RCC 7860 (cell line): ENCODE measurements at places on chromosomes 7 and 10.
A peak's percentile ranks its signal among the peaks of the same experiment; 100 is the strongest.

DNA sequence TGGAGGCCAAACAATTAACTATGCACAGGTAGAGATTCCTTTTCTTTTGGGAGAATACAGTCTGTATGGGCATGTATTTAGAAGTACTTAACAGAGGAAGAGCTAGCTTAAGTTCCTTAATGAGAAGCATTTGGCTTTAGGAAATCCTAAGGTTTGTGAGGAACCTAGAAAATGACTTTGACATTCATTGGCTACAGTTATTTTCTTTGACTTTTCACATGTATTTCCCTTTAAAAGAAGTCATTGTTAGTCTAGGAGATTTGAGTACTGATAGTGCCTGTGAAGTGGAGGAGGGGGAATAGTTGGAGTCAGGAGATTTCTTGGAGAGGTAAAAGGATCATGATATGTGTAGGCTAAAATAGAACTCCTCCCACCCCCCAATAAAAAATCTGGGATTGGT lies 3.6 kb downstream of the HELLS start:
- no peak for DNase-seq

DNA sequence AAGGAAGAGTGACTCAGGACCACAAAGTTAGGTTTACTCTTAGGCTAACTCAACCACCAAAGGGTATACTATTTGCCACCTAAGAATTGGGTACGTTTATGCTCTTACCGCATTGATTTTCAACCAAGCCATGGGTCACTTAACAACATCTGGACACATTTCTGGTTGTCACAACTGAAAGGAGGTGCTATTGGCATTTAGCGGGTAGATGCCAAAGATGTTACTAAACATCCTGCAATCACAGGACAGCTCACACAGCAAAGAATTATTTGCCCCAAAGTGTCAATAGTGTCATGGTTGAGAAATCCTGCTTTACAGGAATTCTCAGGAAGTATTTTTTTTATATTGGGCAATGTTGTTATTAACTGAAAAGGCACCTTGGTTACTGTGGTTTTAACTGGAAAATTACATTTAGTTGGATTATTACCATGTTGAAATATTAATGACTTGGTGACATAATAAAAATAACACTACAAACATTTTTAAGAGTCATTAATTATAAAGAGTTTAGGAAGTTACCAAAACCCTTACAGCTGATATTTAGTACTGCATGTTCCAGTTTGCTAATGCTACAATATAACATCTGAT lies 185.0 kb upstream of the TMEM196 start:
- DNase-seq: peak; percentile 100

DNA sequence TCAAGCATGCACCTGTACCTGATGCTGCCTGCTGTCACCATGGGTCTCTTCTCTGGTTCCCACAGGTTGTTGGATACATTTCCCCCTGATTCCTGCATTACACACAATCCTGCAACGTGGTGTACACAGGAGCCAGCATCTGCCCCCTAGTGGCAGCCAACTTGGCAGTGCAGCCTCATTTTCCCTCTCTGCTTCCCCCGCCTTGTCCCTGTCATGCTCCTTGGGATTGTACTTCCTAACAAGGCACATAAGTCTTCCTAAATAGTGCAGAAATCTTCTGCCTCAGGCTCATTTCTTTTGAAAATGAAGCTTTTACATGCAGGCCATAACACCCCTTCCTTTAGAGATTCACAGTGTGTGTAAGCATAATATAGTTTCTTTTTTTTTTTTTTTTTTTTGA lies 387.5 kb downstream of the CCSER2 start:
- DNase-seq: peak; percentile 38

DNA sequence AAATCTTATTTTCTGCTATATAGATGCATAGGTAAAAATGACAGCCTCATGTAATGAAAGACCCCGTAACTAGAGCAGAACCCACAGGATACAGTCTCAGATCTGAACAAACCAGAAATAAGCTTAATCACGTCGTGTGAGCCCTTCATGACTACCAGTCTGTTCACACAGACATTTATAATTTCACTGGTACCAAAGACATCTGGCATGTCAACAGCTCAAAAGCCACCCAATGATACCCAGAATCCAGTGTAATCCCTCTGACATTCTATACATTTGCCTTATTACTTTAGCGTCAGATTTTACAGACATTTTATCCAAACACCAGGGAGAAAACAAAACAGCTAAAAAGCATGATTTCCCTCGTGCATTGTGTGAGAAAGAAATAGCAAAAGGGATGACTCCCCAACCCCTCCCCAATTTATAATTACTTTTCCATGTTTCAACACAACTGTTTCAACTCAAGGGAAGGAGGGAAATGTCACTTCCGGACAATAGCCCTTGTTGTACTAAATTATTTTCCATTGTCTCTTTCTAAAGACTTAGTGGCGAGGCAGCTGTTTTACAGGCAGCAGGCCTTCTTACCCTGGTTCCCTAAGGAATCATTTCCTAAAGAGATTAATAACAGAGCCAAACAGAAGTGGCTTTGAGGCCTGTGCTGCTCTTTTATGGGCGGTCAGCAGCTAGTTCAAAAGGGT lies 33.2 kb downstream of the DOCK4 start:
- DNase-seq: no peak

DNA sequence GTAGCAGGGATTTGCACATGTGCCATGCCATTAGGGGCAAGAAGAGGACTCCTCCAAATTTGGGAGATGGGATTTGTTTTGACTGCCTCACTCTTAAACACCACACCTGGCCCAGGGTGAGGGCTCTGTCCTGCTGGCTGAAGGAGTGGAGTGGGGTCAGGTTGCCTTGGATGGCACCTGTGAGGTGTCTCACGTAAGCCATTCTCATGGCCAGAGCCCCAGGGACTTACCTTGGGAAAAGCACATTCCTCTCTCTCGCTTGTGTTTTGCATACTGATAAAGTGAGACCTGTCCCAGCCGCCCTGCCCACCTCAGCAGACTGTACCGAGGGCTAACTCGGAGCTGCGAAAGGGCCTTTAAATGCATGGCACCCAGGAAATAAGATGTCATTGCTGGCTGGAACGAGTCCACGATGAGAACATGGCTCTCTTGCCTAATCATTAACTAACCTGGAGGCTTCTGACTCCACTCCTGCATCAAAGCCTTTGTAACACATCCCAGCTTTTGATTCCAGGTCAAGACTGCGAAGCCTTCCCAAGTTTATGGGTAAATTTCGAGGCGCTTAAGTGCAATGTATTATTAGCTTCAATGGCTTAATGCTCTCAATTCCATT lies 184.0 kb upstream of the RNF32 start:
- DNase-seq: no peak

DNA sequence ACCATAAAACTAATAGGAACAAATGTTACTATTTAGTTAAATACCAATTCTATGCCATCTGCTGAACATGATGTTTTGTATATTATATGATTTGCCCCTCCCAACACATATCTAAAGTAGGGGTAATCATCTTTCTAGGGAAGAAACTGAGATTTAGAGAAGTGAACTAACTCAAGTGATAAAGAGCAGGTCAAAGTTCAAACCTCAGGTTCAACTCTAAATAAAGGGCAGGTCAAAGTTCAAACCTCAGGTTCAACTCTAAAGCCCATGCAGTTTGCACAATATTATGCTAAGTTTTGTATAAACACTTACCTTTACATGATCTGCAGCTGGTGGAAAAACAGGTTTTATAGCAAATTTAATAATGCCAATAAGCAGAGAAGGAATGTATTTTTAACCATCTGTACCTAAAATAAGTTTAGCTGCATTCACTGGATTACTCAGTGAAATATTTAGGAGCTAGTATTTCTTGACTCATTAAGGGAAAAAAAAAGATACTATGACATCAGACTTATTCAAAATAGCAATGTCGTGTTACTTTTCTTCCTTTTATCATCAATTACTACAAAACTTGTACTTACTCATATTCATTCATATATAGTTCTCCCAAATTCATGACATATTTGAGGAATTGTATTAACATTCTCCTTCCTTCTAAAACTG lies 1194.3 kb upstream of the CELF2 start:
- no peak for DNase-seq

DNA sequence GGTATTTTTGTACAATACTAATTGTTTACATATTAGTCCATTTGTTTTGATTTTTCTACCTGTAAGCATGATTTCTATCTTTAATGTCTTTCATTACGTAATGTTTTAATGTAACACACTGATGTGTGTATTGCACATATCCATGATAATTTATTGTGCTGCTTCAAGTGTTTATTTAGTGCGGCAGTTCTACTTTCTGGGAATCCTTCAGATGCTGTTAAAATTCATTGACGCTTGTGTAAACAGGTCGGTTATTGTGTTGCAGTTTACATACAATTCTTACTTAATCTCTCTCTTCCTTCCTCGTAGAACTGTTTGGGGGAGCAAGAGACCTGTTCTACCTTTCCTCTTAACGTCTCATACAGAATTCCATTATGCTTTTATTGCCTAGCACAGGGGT lies 6.9 kb downstream of the TMEM60 start:
- no peak for DNase-seq

- no peak for DNase-seq
Observed at GRCh38 chr7:134535272-134535918, 8.0 kb downstream of the AKR1B10 start.

DNA sequence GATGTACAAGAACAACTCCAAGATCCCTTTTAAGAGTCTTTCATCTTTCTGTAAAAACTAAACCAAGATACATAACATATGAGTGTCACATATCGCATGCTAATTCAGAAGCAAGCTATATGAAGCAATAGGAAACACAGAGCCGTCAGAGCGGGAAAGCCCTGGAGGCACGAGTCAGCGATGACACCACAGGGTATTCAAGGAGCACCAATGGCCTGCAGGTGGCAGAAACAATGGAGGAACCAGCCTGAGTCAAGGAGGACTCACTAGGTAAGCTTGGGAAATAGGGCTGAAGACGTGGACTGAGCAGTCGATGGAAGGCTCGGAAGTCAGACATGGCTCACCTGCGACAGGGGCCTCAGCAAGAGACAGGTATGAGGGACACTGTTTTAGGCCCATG lies 214.4 kb downstream of the FAM107B start:
- DNase-seq: peak; percentile 80

DNA sequence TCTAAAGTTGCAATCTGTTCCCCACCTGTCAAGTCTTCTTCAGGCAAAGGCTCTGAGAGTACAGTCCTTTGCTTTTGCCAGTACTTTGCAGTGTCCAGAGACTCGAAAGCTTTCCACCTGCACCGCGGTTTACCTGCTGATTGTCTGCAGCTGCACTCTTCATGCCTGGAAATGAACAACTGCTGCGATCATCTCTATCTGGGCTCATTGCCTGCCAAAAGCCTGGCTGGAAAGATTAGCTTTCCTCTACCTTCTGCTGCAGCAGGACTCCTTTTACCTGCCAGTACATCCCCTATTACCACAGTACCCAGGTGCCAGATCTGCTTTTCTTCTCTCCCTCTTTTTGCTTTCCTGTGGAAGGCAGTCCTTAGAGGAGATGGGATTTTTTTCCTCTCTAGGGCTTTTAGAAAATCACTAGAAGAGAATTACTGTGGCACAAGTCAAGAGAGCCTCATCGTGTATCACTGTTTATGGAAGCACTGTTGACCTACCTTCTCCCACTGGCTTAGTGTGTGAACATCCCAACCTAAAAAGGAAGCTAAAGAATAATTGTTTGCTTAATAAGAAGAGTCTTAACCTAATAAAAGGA lies 2.2 kb downstream of the STRIP2 start:
- DNase-seq: no peak

GRCh38 chr10:124030061-124030460 lies 63.3 kb downstream of the CHST15 start:
- DNase-seq: no peak

- DNase-seq: no peak
Observed at GRCh38 chr7:774161-775109, 47.4 kb upstream of the PRKAR1B start.

DNA sequence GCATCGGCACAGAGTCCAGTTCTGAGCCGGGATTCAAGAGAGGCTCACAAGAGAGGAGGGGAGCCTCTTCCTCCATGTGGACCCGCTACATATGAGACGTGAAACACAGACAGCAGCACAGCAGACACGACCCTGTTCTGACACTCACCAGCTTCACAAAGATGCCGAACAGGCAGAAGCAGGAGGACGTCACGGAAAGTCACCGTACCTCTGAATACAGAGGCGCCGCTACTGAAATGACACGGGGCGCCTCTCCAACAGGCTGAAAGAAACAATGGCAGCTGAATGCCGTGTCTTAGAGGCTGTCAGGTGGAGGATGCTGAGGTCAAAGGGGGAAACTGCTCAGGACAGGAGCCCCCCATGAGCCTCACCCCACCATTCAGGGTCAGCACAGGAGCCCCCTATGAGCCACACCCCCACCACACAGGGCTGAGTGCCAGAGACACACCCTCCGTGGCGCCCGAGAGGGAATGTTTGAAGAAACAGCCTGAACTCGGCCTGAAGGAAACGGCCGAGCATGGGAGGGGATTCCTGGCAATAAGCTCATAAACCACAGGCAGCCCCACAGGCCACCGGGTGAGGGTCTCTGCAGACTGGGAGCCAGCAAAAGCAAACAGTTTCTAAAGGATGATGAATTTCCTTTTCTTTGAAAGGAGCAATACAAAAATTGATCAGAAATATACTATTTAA lies 510.3 kb downstream of the PTPRN2 start:
- DNase-seq: no peak

- DNase-seq: peak; percentile 18
Observed at GRCh38 chr10:9342885-9343570, 1288.5 kb downstream of the GATA3 start.

DNA sequence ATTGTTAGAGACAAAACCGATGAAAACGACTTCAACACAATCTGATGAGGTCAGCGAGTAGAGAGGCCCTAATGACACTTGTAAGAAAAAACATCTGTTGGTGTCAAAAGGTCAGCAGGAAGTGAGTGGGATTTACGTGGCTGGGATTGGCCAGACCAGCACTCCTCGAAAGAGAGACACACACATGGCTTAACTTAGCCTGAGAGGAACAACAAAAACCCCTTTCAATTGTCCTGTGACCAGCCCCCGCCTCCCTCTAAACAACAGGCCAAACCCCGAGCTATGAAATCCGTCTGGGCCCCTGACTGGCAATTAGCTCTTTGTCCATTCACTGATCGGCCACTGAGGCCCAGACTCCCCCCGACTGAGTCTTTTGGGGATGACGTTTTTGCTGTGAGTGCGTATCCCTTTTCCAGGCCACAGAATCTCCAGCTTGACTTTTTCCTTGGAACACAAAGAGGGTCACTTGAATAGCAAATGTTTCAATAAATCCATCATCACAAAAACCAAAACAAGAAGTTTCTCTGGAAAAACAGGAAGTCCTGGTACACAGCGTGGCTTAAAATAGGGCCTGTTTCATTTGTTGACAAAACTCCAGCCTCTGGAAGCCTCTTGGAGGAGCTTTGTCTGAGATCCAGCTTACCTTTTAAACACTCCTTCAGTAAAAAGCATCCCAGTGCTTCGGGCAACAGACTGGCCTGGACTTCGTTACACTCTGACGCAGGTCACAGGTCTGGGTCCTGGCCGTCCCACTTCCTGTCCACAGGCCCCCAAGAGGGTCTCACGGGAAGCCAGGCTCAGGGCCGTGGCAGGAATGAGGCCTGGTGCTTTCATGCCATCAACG lies 103.0 kb downstream of the CTBP2 start:
- DNase-seq: peak; percentile 15

- no peak for DNase-seq
Observed at GRCh38 chr10:23190872-23191763, 994 bp upstream of the PTF1A start.
